ENCODE measurements at places on chromosomes 12 and 14.
A peak's percentile ranks its signal among the peaks of the same experiment; 100 is the strongest.

DNA sequence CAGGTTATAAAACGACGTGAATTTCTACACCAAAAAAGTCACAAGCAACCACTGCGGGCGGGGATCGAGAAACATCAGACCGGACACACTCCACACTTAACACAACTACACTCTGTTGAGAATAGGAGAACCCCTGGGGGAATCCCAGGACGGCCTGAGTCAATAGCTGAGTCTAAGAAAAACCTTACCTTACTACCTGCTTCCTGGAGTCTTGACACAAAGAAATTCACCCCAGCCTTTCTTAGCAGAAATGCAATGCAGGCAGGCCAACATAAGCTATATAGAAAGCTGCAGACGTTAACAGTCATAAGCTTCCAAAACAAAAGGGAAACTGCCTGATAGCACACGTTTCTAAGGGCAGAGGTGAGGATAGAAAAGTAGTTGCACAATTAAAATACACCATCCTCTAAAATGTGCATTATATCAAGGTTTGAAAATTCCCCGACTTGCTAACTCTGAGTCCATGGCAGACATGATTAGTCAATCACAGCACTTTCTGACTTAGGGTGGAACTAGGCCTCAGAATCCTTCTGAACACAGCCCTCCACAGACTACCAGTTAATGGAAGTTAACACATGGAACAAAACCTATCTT, 68.0 kb downstream of the CCDC88C start:
- peak; percentile 40 for DNase-seq

DNA sequence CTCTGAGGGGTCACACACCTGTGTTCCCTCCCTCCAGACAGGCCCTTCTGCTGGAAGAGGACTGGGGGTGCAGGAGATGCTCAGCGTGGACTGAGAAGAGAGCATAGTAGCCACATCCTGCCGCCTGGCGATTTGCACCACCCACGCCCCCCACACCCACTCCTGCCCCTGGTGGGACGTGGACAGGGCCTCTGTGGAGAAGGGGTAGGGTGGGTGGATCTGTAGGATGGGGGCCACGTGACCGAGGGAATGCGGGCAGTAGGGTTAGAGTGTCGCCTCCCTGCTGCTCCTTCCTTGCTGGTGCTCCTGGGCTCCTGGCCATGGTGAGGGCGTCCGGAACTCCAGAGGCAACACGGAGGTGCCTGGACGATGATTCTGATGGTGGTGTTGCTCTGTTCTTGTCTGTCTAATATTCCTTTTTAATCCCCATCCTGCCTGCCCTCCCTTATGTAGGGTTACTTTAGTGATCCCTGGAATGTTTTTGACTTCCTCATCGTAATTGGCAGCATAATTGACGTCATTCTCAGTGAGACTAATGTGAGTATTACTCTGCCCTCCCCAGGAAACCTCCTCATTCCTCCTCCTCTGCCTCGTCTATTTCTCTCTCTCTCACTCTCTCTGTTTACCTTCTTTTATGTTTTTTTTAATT, 161.5 kb upstream of the FKBP4 start:
- DNase-seq, result no peak

GRCh38 chr12:104863296-104863948, 94.7 kb downstream of the SLC41A2 start:
- DNase-seq, result no peak

DNA sequence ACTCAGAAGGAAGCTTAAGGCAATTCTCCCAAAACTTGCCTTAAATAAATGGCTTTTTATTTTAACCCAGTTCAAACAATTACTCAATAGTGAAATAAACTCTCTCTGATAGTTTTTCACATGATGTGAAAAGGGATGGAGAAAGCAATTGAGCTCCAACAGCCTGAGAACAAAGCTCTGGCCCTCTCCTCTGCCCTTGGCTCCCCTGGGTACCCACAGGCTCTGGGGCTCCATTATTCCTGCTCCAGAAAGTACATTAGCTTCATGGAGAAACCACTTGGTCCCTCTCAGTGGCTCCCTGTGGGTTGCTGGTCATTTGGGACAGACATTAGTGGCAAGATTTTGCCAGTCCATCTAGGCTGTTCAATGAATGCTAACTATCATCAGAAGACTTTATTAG, 242.8 kb downstream of the ATP23 start:
- no peak for DNase-seq

DNA sequence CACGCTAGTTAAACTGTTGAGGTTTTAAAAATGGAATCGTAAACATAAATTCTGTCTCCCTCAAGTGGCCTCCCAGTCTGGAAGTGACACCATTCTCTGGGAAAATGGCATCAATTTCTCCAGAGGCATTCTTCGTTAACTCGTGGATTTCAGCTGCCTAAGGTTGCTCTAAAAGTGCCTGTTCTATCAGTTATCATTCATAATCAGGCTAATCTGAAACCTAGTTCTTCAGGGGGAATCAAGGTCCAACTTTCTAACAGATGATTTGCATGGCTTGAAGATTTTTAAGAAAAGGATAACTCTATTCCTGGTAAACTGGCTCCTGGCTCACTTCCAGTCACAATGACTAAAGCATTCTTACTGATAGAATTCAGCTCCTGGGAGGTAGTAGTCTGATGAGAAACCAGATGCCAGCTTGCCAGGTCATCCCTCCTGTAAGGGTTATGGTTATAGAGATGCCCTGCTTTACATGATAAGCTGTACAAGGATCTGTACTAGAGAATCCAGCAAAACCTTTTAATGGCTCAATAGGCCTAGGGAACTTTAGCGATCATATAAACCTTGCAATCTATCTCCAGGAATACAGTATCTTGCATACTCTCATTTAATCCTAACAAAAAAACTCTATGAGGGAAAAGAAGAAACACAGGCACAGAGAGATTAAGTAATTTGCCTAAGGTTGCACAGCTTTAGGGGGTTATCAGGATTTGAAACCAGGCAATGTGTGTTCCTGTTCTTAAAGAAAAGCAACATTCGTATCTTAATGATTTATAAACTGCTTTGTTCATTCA, 1.5 kb downstream of the L3HYPDH start:
- no peak for DNase-seq

DNA sequence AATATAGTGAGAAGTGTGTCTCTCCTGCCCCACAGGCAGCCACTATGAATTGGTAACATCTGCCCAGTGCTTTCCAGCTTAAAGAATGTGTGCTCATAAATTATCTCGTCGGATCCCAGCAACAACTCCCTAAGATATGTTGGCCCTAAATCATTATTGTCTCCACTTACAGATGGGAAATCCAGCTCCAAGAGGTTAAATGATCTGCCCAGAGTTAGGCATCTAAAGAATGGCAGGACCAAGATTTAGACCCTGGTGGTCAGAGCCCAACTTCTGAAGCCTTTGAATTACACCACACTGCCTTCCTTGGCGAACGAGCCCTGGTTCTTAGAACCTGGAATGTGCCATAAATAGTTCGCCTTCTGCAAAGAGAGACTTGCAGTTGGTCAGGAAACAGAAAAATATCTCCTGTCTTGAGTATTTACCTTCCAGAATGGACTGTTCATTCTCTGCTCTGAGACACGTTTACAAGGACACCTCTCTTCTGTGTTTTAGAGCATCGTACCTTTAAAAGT, 20.1 kb upstream of the PLEK2 start:
- DNase-seq, result no peak

GRCh38 chr12:126770188-126770587, 1496.8 kb upstream of the TMEM132C start:
- DNase-seq, result no peak
